Parietal lobe (tissue), 2 donors: ENCODE measurements at places on chromosomes 3 and 15. TPM values are rescaled to one million over a fixed set of nuclear protein-coding genes. Genes with fewer than 3 reads are reported as not detected.

Gene ZMYND10
- total RNA-seq: 3.4 TPM

Gene LYZL4
- total RNA-seq: not detected

Gene TYRO3
- 23.5 TPM for total RNA-seq

Gene C3orf49
- not detected for total RNA-seq

Gene CCR5
- total RNA-seq: not detected

Gene IL17RE
- 0.31 TPM for total RNA-seq

Gene PEX5L
- total RNA-seq: 45.4 TPM

Gene ULK3
- total RNA-seq: 61.7 TPM

Gene CHRNB4
- total RNA-seq: 0.94 TPM

Gene SCN5A
- total RNA-seq: 1.3 TPM

Gene LSM3
- total RNA-seq: 9.7 TPM

Gene SLC9C1
- total RNA-seq: not detected

Gene MINAR1
- 4.4 TPM for total RNA-seq

Gene KBTBD13
- total RNA-seq: not detected

Gene ARF4
- 82.6 TPM for total RNA-seq

Gene FAM162A
- 6.9 TPM for total RNA-seq

Gene SNX22
- total RNA-seq: 9.7 TPM

Gene EOMES
- 20.0 TPM for total RNA-seq

Gene NEDD4
- total RNA-seq: 11.0 TPM

Gene RBPMS2
- total RNA-seq: not detected

Gene SKOR1
- 0.63 TPM for total RNA-seq

Gene SOX2
- 93.6 TPM for total RNA-seq

Gene TMEM108
- total RNA-seq: 54.1 TPM

Gene SUSD5
- 2.5 TPM for total RNA-seq

Gene NT5DC2
- 71.7 TPM for total RNA-seq

Gene CFAP100
- total RNA-seq: 5.9 TPM

Gene TM4SF4
- not detected for total RNA-seq

Gene PRTG
- total RNA-seq: 7.2 TPM

Gene AQP9
- not detected for total RNA-seq

Gene SCN10A
- not detected for total RNA-seq

Gene TMEM212
- total RNA-seq: not detected

Gene RETNLB
- not detected for total RNA-seq

Gene CGGBP1
- 163 TPM for total RNA-seq

Gene RGMA
- 16.6 TPM for total RNA-seq

Gene CD80
- total RNA-seq: not detected

Gene C3orf22
- total RNA-seq: not detected

Gene PLXNA1
- total RNA-seq: 91.4 TPM

Gene MYO5C
- total RNA-seq: 2.8 TPM

Gene ANKUB1
- 0.63 TPM for total RNA-seq

Gene GOLGA6B
- total RNA-seq: not detected

Gene ERC2
- 87.3 TPM for total RNA-seq

Gene TPRG1
- total RNA-seq: 2.5 TPM
